ENCODE measurements at places on chromosomes 16 and 17. TPM values are rescaled to one million over a fixed set of nuclear protein-coding genes. Genes with fewer than 3 reads are reported as not detected.

GLIS2 gene
- 1.6 TPM for total RNA-seq

PDILT gene
- not detected for total RNA-seq

WNT9B gene
- total RNA-seq: 0.67 TPM

SCGB1C2 gene
- not detected for total RNA-seq

USP7 gene
- 129 TPM for total RNA-seq

CHRNE gene
- total RNA-seq: not detected

CD300A gene
- total RNA-seq: 61.1 TPM

PRSS36 gene
- total RNA-seq: 26.1 TPM

DNA sequence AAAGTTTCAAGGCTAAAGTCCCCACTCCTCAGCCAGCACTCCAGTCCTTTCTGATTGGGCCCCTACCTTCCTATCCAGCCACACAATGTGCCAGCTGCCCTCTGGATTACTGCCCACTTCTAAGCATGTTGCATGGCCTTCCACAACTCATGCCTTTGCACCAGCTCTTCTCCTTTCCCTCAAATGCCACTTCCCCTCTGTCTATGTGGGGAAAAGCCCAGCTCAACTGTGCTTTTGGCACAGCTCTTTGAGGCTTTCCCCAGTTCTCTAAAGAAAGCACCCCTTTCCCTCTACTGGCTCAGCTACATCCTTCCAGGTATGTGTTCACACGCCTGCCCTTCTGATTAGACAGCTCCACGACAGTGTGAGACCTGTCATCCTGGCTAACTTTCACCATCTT lies 18.5 kb downstream of the GTF3C1 start:
- no peak for DNase-seq

DNA sequence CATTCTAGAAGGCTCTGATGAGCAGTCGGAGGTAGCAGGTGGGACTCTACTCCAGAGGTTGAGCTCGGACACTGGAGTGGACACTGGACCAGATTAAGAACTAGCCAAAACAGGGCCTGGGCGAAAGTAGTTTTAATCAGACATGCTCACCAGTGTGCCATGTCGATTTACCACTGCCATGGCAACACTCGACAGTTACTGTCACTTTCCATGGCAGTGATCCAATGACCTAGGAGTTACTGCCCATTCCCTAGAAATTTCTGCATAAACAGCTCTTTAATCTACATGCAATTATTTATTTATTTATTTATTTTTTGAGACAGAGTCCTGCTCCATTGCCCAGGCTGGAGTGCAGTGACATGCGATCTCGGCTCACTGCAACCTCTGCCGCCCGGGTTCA lies 7.2 kb upstream of the METTL9 start:
- no peak for DNase-seq

- no peak for DNase-seq
These were observed 68.0 kb downstream of the SHISA6 start for GRCh38 chr17:11309033-11309432.

DNA sequence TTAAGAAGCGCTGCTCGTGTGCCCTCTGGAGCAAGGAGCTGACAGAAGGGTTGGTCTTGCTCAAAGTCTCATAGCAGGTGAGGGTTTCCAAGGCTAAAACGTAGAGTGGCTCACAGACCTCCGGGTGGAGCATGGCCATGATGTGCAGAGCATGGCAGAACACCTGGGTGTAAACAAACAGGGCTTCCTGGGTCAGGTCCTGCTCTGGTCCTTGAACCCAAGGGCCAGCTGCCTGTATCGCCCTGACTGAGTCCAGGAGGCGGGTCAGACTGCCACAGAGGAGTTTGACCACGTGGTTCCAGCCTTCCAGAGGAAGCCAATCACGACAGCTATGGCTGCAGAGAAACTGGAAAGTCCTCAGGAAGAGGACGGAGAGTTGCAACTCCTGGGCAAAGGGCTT lies 7.1 kb downstream of the GEMIN4 start:
- no peak for DNase-seq

DNA sequence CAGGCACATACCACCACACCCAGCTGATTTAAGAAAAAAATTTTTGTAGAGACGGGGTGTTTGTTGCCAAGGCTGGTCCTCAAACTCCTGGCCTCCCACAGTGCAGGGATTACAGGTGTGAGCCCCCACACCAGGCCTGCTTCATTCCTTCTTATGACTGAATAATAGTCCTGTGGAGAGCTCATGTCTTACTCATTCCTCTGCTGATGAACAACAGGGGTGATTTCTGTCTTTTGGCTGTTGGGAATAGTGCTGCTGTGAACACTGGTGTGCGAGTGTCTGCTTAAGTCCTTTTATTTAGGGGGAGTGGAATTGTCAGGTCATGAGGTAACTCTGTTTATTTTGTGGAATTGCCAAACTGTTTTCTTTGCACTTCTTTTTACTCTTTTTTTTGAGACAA lies 2.7 kb upstream of the CTRB1 start:
- DNase-seq: no peak

GRCh38 chr17:40442392-40443195 lies 656 bp upstream of the IGFBP4 start:
- peak; percentile 58 for DNase-seq

GRCh38 chr16:1863681-1864460 lies 8.1 kb downstream of the MEIOB start:
- no peak for DNase-seq

DNA sequence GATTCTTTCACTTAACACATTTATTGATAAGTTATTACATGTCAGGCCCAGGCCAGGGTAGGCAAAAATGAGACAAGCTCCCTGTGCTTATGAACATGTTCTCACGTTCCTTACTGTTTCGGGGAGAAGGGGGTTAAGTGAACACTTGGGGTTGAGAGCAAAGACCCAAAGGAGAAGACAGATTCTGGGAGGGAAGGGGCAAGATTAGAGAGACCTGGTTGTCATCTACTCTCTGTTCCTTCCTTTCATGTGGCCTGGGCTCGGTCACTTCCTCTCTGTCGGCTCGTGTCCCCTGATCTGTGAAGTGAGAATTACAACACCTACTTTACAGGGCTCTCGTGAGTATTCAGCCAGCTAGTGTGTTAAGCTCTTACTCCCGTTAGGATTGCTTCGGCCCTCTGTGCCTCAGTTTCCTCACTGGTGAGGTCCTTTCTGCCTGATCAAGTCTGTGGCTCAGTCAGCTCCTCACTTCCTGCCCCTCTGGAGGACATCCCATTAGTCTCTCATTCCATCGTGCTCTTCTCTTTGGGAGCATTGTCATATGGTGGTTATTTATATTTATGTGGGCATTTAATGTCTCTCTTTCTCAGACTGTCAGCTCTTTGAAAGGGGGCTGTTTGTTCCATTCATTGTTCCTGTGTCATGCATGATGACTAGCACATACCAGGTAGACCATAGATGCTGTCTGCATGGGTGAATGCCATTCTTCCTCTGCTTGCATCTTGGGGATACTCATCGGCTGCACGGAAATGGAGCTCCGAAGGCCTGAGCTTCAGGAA lies 38.9 kb downstream of the PLCG2 start:
- no peak for DNase-seq

DNA sequence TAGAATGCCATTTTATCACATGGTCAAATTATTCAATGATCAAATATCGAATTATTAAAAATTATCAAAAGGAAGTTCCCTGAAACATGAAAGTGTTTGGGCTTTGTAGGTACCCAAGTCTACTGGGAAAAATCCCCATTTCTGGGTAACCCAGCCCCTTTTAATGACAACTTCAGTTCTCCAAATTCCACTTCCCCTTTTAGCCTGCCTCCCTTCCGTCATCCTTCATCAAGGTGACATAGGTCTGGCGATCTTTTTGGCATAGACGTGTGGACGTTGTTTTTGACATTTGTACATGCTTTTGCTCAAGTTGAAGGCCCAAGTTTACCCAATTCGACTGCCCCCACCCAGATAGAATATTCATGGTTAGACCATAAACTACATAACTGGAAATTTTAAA lies 660.9 kb downstream of the MAF start:
- DNase-seq: no peak

- DNase-seq: no peak
These were observed 2.0 kb upstream of the RAI1 start for GRCh38 chr17:17679243-17679642.

DNA sequence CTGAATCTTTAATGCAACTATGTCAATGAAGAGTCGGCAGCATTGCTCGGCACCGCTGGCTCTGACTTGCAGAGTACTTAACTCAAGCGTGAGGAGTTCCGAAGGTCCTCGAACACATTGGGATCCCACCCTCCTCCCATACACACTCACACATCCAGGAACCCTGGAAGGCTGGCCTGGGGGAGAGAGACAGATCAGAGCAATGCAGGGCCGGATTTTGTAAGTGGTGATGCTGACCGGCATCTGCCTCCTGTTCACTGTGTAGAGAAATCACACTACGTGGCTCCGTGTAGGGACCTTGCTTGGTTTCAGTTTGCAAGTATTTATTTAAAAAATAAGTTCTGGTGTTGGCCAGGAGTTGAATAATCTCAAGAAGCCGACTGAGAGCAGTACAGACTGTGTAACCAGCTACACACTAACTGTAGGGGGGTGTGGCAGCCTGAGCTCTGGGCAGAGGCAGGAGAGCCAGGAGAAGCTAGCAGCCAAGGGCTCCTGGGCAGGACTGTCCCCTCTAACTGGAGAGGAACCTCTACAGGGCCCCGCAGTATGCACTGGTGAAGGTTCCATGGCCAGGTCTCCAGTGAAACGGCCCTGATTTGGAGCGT lies 190.2 kb upstream of the TNRC6C start:
- no peak for DNase-seq

GRCh38 chr17:12644623-12645022 lies 21.1 kb upstream of the MYOCD start:
- DNase-seq: no peak

GRCh38 chr16:86042393-86042792 lies 143.4 kb downstream of the IRF8 start:
- no peak for DNase-seq

DNA sequence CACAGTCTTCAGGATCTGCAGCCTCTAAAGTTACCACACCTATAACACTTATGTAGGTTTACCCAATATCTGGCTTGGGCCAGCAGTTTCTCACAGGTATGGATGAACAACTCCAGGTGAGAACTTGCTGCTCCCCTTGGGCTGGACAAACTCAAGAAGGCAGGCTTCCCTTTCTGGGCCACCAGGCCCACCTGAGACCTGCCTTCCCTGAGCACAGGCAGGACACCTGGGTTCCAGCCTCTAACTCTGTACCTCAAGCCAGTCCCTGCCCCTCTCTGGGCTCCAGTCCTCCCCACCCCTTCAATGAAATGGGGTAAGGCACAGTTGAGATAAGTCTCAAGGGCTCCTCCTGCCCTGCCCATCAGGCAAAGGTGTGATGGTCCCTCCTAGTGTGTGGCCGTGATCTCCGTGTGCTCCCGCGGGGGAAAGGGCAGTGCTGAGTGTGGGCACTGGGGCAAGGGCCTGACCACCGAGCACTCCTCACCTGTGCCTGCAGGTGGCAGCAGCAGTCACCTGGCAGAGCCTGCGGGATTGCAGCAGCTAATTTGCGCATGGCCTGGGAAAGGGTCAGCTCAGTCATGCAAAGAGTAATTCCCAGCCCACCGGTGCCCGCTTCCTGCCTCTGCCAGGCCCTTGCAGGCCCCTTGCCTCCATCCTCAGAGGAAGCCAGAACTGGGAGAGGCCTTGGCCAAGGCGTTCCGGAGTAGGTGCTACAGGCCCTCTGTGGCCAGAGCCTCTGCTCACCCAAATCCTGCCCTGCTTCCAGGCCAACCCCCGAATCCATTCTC lies 28.2 kb upstream of the ADGRG1 start:
- DNase-seq: peak; percentile 80

- no peak for DNase-seq
These were observed 3.7 kb upstream of the TACO1 start for GRCh38 chr17:63596856-63597586.

- no peak for DNase-seq
These were observed 234.2 kb downstream of the TOX3 start for GRCh38 chr16:52312716-52313115.

DNA sequence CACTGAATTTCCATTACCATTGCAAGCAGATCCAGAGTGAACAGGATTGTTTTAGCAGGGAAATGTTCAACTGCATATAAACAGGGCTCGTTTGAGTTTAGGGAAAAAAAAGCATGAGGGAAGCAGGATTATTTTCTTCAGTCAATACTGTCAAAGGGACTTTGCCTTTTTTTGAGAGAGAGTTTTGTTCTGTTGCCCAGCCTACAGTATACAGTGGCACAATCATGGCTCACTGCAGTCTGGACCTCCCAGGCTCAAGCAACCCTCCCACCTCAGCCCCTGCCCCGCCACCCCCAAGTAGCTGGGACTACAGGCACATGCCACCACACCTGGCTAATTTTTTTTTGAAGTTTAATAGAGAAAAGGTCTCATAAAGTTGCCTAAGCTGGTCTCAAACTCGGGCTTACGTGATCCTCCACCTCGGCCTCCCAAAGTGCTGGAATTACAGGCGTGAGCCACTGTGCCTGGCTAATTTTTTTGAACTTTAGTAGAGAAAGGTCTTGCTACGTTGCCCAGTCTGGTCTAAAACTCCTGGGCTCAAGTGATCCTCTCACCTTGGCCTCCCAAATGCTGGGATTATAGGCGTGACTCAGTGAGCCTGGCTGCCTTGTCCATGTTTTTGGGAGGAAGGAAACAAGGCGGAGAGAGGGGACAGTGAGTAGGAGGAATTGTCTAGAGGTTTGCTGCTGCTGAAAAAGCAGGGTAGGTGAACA lies 14.8 kb downstream of the PKD1L3 start:
- DNase-seq: no peak

DNA sequence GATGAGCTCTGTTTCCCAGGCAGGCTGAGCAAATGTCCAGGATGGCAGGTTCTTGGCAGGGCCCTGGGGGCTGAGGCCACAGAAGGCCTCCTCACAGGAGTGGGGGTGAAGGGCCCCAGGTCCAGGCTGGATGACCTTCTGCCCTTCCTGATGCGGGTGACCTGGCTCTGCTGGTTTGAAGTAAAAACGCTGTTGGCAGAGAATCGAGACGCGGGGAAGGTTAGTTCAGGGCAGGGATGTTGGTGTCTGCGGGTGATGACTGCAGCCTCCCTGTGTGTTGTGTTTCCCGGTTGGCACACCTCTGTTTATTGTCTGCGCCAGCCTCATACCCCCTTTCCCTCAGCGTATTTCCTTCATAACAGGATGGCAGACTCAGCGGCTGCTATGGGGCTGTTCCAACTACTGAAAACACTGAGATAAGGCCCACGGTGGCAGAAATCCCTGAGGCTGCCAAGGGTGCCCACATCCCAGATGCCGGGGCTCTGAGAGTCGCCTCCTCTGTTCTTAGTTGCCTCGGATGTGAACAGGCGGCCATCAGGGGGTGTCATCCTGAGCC lies 104.6 kb downstream of the METRNL start:
- DNase-seq: no peak

DNA sequence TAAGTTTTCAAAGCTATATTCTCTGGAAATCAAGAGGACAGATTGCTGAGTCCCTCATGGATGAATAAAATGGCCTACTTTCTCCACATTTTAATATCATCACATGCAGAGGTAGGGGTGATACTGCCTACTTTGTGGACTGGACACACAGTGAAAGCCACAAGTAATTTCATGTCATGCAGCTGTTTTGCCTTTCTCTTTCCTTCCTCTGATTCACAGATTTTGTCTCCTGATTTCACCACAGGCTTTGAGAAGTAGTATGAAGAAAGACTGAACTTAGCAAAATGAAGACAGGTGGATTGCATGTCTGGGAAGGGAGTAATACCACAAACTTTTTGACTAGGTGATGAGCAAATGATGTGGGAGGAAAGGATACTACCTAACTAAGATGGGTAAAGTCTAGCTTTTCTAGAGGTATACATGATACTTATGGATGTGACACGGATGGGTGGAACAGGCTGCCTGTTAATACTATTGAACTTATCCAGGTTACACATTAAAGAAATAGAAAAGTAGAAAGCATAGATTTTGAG lies 478.4 kb upstream of the GOT2 start:
- DNase-seq: no peak

- no peak for DNase-seq
These were observed 36.7 kb downstream of the AKAP10 start for GRCh38 chr17:19940722-19941464.

- no peak for DNase-seq
These were observed 16.9 kb upstream of the MRPS23 start for GRCh38 chr17:57866723-57867122.

Measured in Peyer's patch (tissue), 4 donors.